Epithelial cell of proximal tubule (primary cell): ENCODE measurements at places on chromosomes 12 and 14.

- DNase-seq, result no peak
Observed at GRCh38 chr12:460261-461230, 807 bp downstream of the B4GALNT3 start.

DNA sequence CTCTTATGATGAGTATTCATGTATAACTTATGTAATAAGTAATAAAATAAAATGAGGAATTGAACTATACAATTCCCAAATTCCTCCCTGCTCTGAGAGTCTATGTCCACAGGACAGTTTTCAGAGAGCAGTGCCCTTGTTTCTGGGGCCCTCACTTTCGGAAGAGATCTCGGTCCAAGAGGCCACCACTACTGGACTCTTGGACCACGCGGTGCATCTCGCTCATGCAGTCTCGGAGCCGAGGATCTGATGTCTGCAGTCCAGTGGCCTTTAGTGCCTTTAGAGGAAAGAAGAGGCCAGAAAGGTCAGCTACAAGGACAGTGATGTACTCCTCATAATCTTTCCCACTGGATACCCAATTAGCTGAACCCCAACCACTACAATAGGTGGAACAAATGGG lies 8.3 kb downstream of the GLS2 start:
- DNase-seq, result no peak

GRCh38 chr12:120102189-120103043 lies 14.1 kb downstream of the RAB35 start:
- DNase-seq, result no peak

DNA sequence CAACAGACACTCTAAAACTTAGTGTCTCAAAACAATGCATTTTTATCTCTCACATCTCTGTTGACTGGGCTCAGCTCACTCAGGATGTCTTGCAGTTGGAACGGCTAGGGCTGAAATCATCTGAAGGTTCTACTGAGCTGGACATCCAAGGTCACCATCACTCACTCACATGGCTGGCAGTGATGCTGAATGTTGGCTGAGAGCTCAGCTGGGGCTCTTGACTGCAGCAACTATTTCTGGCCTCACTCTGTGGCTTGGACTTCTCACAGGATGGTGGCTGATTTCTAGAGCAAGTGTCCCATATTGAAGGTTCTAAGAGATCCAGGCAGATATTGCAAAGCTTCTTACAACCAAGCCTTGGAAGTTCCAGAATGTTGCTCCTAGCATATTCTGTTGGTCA lies 166.5 kb downstream of the ZFP36L1 start:
- no peak for DNase-seq

GRCh38 chr12:114306646-114307045 lies 99.3 kb downstream of the TBX5 start:
- no peak for DNase-seq

DNA sequence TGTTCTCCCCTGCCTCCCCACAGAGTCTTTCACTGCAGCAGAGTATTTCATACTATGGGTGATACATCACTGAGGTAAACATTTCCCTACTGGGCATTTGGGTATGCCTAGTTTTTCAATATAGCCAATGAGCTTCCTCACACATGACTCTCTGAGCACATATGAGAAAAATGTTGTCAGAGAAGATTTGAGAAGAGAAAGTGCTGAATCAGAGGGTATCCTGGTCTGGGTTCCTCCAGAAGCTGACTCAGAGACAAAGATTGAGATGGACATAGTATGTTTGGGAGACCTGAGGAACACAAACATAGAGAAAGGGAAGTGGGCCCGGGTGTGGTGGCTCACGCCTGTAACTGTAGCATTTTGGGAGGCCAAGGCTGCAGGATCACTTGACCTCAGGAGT lies 12.6 kb downstream of the SLC8B1 start:
- no peak for DNase-seq

DNA sequence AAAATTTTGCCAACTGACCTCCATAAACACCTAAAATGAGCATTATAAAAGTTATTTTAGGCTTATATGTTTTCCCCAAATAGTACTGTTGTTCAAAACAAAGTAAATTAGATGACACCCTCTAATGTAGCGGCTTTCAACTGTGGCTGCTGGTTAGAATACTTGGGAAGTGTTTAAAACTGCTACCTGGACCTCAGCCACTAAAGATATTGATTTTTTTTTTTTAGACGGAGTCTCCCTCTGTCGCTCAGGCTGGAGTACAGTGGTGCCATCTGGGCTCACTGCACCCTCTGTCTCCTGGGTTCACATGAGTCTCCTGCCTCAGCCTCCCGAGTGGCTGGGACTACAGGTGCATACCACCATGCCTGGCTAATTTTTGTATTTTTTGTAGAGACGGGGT lies 16.2 kb downstream of the PRORP start:
- no peak for DNase-seq

GRCh38 chr14:50560931-50561285 lies 963 bp downstream of the ATL1 start:
- DNase-seq, result no peak

GRCh38 chr12:60279221-60279620 lies 683.4 kb downstream of the SLC16A7 start:
- DNase-seq, result no peak

DNA sequence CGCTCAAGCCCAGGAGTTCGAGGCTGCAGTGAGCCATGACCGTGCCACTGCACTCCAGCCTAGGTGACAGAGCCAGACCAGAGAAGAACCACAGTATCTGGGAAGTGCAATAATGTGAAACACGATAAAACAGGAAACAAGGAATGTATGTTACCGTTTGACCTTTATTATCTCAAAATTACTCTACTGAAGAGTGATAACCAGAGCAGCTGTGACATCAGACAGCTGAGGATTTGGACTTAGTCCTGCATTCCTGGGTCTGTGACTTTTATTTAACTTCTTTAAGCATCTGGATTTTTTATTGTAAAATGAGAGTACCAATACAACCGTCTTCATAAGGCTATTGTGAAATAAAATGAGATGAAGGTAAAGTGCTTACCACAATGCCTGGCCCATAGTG lies 205.7 kb downstream of the EGLN3 start:
- DNase-seq, result no peak

DNA sequence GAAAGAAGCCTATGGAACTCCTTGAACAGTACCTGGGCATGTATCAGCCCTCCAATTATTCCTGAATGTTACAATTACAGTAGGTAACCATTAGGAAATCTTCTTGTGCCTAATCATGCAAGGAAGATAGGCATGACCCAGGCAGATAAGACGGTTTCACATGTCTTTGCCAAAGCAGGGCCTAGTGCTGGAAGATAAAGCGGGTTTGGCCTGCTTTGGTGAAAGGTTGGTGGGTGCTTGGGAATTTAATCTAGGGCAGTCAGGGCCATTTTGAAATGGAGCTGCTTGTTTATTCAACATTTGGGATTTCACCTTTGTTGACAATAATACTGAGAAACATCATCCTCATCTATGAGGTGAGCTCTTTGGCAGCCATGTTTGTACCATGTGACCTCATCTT lies 12.5 kb upstream of the SRSF5 start:
- no peak for DNase-seq

DNA sequence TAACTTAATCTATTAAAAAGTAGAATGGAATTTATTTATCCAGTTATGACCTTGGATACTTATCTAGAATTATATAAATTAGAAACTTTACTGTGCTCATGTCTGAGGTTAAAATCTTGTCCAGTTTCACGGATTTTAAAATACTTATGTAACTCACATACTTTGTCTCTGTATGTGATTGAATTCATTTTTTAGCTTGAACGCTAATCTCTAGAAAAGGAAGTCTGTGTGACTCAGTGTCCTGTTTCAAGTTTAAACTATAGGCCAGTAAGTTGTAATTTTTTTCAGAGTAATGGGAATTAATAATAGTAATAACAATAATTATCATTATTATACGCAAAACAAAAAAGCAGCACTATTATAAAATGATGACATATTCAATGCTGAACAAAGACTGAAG lies 168.6 kb downstream of the CPNE8 start:
- DNase-seq, result no peak

DNA sequence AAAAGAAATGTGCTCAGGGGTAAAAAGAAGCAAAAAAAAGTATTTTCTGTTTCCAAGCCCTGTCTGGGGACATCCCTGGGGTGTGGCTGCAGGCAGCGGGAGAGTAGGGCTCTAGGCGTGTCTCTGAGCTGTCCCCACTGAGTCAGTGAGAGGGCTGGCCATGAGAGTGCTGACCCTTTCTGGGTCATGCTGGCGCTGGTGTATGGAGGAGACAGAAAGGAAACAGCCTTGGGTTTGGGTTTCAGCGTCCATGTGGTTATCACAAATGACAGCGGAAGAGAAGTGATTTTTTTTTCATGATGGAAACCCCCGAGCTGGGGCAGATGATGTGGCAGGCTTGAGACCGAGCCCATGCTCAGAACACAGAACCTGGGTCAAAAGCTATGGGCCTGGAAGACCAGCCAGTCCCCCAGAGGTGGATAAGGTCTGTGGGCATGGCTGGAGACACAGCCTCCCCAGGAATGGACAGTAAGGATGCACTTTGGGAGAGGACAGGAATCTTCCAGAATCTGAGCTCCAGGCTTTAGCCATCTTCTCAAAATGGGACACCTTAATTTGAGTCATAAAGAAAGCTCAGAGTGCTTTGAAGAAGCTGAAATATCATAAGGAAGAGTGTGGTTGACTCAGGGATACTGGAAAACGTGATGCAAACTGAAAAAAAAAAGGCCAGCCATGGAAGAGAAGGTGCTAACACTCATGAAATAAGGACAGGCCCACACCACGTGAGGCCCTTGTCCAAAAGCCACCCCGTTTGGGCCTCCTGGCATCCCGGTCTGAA lies 36.2 kb downstream of the SYNE3 start:
- DNase-seq, result no peak

DNA sequence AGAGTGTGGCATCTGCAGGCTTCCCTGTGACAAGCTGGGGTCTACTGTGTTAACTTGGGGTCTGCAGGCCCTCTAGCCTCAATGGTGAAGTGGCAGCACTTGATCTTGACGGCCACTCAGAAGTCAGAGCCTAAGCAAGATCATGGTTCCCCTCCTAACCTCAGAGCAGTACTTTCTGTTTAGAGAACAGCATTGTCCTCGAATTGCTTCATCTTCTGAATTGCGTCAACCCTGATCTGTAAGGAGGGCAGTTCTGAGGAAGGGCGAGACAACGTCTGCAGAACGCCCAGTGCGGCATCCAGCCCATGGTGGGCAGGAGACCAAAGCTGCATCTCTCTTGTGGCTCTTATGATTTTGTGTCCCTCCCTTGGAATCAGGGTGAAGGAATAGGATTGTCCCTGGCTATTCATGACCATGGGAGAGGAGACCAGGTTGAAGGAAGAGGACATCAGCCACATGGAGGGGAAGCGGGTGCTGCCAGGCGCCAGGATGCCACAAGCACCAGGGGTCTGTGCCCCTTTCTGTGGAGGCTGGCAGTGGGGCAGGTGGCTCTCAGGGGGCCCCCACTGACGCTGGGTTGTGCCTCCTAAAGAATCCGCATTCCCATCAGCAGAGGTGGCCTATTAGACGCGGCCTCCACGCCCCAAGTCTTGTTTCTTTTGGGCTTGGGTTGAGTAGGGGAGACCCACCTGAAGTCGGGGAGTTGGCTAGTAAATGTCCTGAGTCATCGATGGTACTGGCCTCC lies 2.2 kb downstream of the SERPINA9 start:
- no peak for DNase-seq

DNA sequence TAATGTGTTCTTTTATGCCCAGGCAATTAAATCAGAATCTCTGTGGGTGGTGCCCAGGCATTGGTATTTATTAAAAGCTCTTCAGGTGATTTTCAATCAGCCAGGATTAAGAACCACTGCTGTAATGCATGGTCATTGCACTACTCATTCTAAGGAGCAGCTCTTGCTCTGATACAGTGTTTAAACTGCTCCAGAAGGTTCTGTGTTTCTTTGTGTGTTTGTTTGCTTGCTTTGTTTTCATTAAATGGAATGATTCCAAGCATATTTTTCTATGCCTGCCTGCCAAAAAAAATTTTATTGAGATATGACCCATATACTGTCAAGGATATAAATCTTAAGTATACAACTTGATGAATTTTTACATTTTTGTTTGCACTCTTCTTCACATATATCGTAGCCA lies 54.0 kb downstream of the KCNK13 start:
- no peak for DNase-seq

GRCh38 chr14:46306267-46306666 lies 345.3 kb downstream of the RPL10L start:
- DNase-seq, result no peak

DNA sequence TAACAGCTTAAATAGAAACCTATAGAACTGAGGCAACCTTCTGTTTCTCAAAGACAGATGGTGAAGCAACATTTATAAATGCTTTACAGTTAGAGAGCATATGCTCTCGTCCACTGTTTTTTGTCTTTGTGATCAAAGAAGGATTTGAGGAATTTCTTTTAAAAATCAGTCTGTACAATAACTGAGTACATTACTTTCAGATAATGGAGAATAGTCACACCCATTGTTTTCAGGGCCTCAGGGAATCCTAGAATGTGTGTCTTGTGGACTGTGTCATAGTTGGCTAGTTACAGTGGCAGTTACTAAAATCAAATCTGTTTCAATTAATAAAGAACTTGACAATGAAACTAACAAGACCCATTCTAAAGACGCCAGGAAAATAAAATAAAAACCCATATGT lies 107.9 kb downstream of the PRKCH start:
- no peak for DNase-seq

GRCh38 chr12:59055204-59055860 lies 135.0 kb upstream of the LRIG3 start:
- peak; percentile 71 for DNase-seq
